GM23338 (cell line): ENCODE measurements at places on chromosomes 7 and 10. TPM values are rescaled to one million over a fixed set of nuclear protein-coding genes. Genes with fewer than 3 reads are reported as not detected.
A peak's percentile ranks its signal among the peaks of the same experiment; 100 is the strongest.

GRCh38 chr7:158744070-158744469, 39.5 kb upstream of the NCAPG2 start:
- H3K4me1 ChIP-seq: no peaks in the 10 kb centered on the region
- H3K27me3 ChIP-seq: no peaks in the 10 kb centered on the region
- peaks cover 12% of the 10 kb centered on the region for H3K36me3 ChIP-seq
- H3K27ac ChIP-seq: no peak overlapping the region
- H3K4me3 ChIP-seq: no peak overlapping the region

DNA sequence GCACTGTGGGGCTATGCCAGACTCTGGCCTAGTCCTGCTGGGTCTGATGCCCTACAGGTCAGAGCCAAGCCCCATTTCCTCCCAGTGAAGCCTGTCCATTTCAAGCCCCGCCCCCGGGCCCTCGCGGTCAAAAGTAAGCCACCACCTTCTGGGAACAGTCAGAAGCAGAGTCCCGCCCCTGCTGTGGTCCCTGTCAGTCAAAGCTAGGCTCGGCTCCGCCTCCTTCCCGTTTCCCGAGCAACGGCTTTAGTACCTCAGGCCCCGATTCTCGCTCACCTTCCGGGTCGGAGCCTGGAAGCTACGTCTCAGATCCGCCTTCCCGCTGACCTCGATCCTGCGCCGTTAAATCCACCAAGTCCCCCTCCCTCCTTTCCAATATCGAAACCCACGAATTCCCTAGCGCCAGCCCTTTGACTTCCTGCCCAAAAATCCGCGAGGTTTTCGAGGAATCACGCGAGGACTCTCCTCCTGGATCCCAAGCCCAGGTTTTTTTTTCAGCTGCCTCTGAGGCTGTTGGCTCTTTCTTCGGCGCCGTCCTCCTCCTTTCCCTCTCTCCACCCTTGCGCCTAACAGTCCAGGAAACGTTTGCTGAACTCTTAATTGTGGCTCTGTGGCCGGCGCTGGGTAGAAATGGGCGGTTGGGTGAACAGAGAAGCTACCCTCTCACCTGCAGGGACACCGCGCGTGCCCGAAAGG, 11.8 kb downstream of the SFXN3 start:
- H3K4me3 ChIP-seq: peak overlapping the region; percentile 57
- H3K36me3 ChIP-seq: no peaks in the 10 kb centered on the region
- H3K4me1 ChIP-seq: peaks cover 21% of the 10 kb centered on the region
- H3K27ac ChIP-seq: peak overlapping the region; percentile 28; the same call in 1 of the 2 replicates
- DNase-seq: peak; percentile 99

Gene PTPRN2
- total RNA-seq: 3.7 and 4.0 TPM in 2 replicates

DNA sequence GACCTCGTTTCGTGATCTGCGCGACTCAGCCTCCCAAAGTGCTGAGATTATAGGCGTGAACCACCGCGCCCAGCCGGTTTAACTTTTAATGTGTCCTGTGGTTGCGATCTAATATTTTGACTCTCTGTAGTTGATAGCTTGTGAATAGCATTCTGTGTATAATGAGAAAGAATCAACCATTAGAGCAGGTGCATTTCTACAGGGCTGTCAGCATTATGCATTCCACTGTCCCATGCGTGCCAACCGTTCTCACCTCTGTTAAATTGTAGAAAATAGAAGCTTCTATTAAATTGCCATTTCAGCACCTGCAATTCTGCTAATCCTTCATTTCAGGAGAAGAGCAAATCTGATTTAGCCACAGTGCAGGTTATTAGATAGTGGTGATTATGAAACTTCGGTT, 61.7 kb downstream of the VIM start:
- no peaks in the 10 kb centered on the region for H3K36me3 ChIP-seq
- DNase-seq: no peak
- no peak overlapping the region for H3K27ac ChIP-seq
- no peak overlapping the region for H3K4me3 ChIP-seq
- no peaks in the 10 kb centered on the region for H3K27me3 ChIP-seq
- no peaks in the 10 kb centered on the region for H3K4me1 ChIP-seq

Gene SLC18A2
- total RNA-seq: 7.8 and 8.7 TPM in 2 replicates

DNA sequence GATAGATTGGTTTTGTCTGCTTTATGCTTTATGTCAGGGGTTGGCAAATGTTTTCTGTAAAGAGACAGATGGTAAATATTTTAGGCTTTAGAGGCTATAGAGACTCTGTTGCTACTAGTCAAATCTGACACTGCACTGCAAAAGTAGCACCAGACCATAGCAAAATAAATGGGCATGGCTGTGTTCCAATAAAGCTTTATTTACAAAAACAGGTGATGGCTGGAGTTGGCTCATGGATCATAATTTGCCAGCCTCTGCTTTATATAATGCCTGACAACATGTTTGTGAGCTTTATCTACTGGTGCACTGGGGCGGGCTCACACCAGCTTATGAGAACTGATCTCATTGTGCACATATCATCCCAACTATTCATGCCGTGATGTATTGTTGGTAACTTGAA, 120.1 kb downstream of the PLXDC2 start:
- no peak overlapping the region for H3K27ac ChIP-seq
- H3K4me3 ChIP-seq: no peak overlapping the region
- H3K27me3 ChIP-seq: no peaks in the 10 kb centered on the region
- H3K36me3 ChIP-seq: no peaks in the 10 kb centered on the region

GRCh38 chr10:105188737-105189462, 547.8 kb downstream of the SORCS3 start:
- H3K4me3 ChIP-seq: no peak overlapping the region
- no peaks in the 10 kb centered on the region for H3K4me1 ChIP-seq

- H3K4me1 ChIP-seq: no peaks in the 10 kb centered on the region
- H3K27me3 ChIP-seq: no peaks in the 10 kb centered on the region
- no peak overlapping the region for H3K27ac ChIP-seq
- no peak for DNase-seq
- no peak overlapping the region for H3K4me3 ChIP-seq
These were observed 23.8 kb downstream of the WBP1L start for GRCh38 chr10:102767428-102768160.

Gene PRPS1L1
- not detected in 2 replicates for total RNA-seq

Gene SRPK2
- total RNA-seq: 66.3 and 85.4 TPM in 2 replicates

- no peaks in the 10 kb centered on the region for H3K36me3 ChIP-seq
- peaks cover 67% of the 10 kb centered on the region for H3K27me3 ChIP-seq
- H3K4me3 ChIP-seq: peak overlapping the region; percentile 63
- H3K27ac ChIP-seq: no peak overlapping the region
These were observed 8.1 kb downstream of the SKIDA1 start for GRCh38 chr10:21517134-21518031.

Gene TEX36
- total RNA-seq: not detected in 2 replicates

DNA sequence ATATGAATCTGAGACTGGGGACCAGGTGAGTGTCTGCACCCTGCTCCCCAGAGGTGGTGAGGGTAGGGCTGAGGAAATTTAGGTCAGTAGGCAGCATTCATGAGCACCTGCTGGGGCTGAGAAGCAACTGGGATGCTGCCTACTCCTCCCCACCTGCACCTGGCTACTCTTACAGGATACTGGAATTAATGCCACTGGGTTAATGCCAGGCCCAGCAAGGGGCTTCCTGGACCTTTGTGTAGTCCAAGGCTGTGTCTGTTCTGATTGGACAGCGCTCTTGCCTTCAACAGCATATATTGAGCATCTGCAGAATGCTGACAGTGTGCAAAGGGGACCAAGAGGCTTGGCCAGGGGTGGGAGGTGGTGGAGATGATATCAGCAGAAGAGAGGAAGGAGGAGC, 32.1 kb downstream of the ADCYAP1R1 start:
- no peaks in the 10 kb centered on the region for H3K36me3 ChIP-seq
- DNase-seq: no peak
- H3K4me1 ChIP-seq: no peaks in the 10 kb centered on the region
- no peak overlapping the region for H3K27ac ChIP-seq
- H3K27me3 ChIP-seq: no peaks in the 10 kb centered on the region
- no peak overlapping the region for H3K4me3 ChIP-seq

Gene RAMP3
- 0.35 and 4.6 TPM in 2 replicates for total RNA-seq

DNA sequence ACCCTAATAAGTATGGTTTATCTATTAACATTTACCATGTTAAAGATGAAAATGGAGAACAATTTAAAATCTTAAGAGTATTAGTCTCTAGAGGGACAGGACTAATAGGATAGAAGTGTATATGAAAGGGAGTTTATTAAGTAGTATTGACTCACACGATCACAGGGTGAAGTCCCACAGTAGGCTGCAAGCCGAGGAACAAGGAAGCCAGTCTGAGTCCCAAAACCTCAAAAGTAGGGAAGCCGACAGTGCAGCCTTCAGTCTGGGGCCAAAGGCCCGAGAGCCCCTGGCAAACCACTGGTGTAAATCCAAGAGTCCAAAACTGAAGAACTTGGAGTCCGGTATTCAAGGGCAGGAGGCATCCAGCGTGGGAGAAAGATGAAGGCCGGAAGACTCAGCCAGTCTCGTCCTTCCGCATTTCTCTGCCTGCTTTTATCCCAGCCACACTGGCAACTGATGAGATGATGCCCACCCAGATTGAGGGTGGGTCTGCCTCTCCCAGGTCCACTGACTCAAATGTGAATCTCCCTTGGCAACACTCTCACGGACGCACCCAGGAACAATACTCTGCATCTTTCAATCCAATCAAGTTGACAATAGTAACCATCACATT, 140.8 kb upstream of the FAM20C start:
- no peak for DNase-seq
- no peak overlapping the region for H3K27ac ChIP-seq
- H3K4me3 ChIP-seq: no peak overlapping the region

DNA sequence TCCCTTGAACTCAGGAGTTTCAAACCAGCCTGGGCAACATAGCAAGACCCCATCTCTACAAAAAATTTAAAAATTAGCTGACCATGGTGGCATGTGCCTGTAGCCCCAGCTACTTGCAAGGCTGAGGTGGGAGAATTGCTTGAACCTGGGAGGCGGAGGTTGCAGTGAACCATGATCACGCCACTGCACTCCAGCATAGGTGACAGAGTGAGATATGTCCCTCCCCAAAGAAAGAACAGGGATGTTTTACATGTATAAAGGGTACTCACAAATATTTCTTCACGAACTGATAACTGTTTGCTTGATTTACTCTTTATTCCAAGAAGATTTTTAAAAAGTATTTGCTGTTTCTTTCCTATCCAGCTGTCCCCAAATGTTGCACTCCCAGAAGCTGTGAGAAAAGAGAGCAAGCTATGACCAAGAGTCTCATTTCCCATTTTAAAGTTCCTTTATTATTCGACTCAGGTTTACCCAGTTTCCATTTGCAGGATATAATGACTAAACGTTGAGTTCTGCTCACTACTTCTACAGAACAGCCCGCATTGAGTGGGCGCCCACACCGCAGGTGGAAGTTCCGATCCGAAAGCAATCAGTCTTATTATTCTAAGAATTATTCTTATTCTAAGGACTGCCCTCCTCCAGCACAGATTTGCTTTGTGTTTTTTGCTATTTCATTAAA, 90.7 kb downstream of the APBB1IP start:
- no peaks in the 10 kb centered on the region for H3K4me1 ChIP-seq
- H3K27me3 ChIP-seq: no peaks in the 10 kb centered on the region
- H3K4me3 ChIP-seq: no peak overlapping the region
- DNase-seq: no peak
- no peaks in the 10 kb centered on the region for H3K36me3 ChIP-seq
- H3K27ac ChIP-seq: no peak overlapping the region

- peaks cover 5% of the 10 kb centered on the region; the same call in 1 of the 2 replicates for H3K4me1 ChIP-seq
- no peaks in the 10 kb centered on the region for H3K27me3 ChIP-seq
- H3K36me3 ChIP-seq: no peaks in the 10 kb centered on the region; the same call in 1 of the 2 replicates
- H3K27ac ChIP-seq: no peak overlapping the region
These were observed 68.9 kb downstream of the ZNF467 start for GRCh38 chr7:149704507-149704906.

GRCh38 chr10:124657806-124658205, 86.4 kb downstream of the FAM53B start:
- no peak overlapping the region for H3K27ac ChIP-seq
- no peak overlapping the region for H3K4me3 ChIP-seq
- no peaks in the 10 kb centered on the region for H3K36me3 ChIP-seq
- no peaks in the 10 kb centered on the region for H3K4me1 ChIP-seq
- DNase-seq: no peak

Gene C1QL3
- total RNA-seq: 0.85 and 2.3 TPM in 2 replicates

DNA sequence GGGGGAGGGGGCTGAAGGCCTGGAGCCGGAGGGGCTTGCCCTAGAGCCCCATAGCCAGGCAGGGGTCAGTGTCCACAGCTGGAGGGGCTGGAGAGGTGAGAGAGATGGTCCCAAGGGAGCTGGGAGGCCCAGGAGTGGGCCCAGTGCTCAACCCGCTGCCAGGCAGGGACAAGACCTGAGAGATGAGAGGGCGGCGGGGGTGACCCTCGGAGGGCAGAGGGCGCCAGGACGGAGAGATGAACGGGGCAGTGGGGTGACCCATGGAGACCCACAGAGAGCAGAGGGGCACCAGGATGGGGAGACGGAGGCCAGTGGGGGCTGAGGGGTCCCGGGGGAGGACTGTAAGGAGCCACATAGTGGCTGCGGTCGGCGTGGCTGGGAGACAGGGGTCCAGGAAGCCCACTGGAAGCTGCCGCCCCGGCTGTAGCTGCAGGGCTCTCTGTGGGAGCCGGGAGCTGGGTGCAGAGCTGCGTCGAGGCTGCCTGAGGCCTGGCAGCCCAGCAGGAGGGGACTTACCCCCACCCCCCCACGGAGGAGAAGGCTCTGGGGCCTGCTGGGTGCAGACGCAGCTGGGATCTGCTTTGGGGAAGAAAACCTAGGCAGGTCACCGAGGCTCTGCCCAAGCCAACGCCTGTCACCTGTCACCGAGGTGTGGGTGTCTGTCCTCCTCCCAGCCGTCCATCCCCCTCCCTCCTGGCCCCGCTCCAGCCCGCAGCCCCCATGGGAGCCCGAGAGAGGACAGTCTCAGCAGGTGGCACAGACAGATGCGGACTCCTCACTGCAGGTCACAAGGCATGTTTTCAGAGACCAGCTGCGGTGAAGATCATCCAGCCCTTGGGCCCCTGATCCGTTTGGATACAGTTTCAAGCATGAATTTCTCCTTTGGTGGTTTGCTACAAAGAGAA, 25.1 kb downstream of the PWWP2B start:
- no peaks in the 10 kb centered on the region for H3K27me3 ChIP-seq
- H3K4me1 ChIP-seq: peaks cover 15% of the 10 kb centered on the region
- no peaks in the 10 kb centered on the region for H3K36me3 ChIP-seq
- no peak overlapping the region for H3K27ac ChIP-seq
- H3K4me3 ChIP-seq: no peak overlapping the region

- no peak overlapping the region for H3K27ac ChIP-seq
- H3K4me1 ChIP-seq: peaks cover 6% of the 10 kb centered on the region
- DNase-seq: no peak
- H3K36me3 ChIP-seq: no peaks in the 10 kb centered on the region
- no peaks in the 10 kb centered on the region for H3K27me3 ChIP-seq
These were observed 32.1 kb upstream of the GTF2I start for GRCh38 chr7:74625446-74625845.

Gene MYOF
- total RNA-seq: 0.54 and 1.4 TPM in 2 replicates

DNA sequence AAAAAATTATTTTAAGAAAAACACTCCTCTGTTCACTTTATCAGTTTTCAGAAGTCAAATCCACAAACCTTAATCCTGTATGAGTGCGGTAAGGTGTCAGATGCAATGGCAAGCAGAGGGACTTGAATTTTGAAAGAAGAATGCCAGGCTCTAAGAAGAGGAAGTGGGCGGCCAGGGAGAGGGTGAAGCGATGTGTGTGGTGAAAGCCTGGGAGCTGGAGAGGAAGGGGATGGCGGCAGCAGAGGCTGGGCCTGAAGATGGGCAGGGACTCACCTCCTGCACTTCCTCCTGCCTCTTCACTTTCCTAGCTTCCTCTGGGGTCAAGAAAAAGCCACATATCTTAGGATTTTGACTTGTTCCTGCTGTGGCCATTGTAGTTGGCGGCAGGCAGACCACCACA, 609.6 kb downstream of the PARD3 start:
- H3K27me3 ChIP-seq: no peaks in the 10 kb centered on the region
- H3K36me3 ChIP-seq: no peaks in the 10 kb centered on the region
- H3K4me3 ChIP-seq: no peak overlapping the region
- DNase-seq: no peak
- H3K27ac ChIP-seq: no peak overlapping the region
